Neural progenitor cell (in vitro differentiated cells): ENCODE measurements at places on chromosomes 11 and 22. TPM values are rescaled to one million over a fixed set of nuclear protein-coding genes. Genes with fewer than 3 reads are reported as not detected.

SLC22A9 gene
- total RNA-seq = not detected in 2 replicates

OR51B2 gene
- 0.40 TPM in 1 of 2 replicates, not detected in the other for total RNA-seq

TRIM22 gene
- 15.1 and 21.3 TPM in 2 replicates for total RNA-seq

RCOR2 gene
- 70.6 and 139 TPM in 2 replicates for total RNA-seq

FXYD6 gene
- 95.6 and 123 TPM in 2 replicates for total RNA-seq

DNA sequence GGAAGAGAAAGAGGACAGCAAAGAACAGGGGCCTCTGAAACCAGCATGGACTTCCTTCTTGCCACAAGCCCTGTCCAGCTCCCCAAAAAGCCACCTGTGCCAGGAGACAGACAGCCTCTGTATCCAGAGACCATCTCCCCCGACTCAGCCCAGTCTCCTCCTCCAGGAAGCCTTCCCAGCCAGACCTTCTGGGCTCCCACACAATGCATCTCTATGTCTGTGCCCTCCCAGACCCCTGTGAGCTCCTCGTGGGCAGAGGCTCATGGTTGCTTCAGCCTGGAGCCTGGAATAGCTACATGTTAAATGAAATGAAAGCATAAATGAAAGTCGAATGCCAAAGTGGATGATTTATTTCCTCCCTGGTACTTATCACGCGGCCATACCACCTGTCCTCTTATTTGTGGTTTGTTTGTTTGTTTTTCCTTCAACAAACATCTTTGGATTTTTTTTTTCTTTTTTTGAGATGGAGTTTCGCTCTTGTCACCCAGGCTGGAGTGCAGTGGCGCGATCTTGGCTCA lies 7.3 kb upstream of the ARAP1 start:
- H3K4me1 ChIP-seq = no peaks in the 10 kb centered on the region
- H3K27ac ChIP-seq = no peak overlapping the region
- no peak for DNase-seq
- no peaks in the 10 kb centered on the region for H3K27me3 ChIP-seq
- H3K36me3 ChIP-seq = no peaks in the 10 kb centered on the region
- no peak overlapping the region for H3K4me3 ChIP-seq

- no peaks in the 10 kb centered on the region for H3K27me3 ChIP-seq
- no peaks in the 10 kb centered on the region for H3K36me3 ChIP-seq
- no peak for DNase-seq
- no peaks in the 10 kb centered on the region for H3K4me1 ChIP-seq
- H3K4me3 ChIP-seq = no peak overlapping the region
These were observed 83.8 kb downstream of the TBC1D22A start for GRCh38 chr22:46846150-46846831.

DNA sequence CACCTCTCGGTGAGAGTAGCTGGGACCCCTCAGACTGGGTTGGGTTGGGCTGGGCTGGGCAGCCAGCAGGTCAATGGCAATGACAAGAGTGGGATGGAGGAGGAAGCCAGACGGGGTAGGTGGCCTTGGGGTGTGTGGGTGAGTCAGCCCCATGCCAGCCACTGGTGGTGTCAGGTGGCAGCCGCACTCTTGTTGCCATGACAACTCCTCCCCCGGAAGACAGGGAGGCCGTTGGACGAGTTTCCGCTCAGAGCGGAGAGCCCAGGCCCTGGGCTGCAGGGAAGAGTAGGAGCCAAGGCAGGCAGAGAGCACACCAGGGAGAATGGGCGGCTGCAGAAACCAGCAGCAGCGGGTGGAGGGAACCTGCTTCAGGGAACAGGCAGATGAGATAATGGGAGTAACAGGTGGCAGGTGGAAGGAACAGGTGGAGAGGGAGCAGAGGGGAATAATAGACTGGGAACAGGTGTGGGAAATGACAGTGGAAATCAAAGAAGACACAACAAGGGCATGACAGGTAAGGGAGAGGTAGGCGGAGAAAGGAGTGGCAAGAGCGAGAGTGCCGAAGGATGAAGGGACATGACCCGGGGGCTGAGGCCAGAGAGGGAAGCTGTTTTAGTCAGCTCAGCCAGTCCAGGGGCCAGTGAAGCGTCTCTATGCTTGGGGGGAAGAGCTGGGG lies 8.7 kb downstream of the SPTBN2 start:
- H3K36me3 ChIP-seq = no peaks in the 10 kb centered on the region
- H3K4me1 ChIP-seq = peaks cover 27% of the 10 kb centered on the region
- no peak overlapping the region for H3K4me3 ChIP-seq
- peak; percentile 79 for DNase-seq
- H3K27ac ChIP-seq = no peak overlapping the region
- no peaks in the 10 kb centered on the region for H3K27me3 ChIP-seq

- peaks cover 19% of the 10 kb centered on the region for H3K27me3 ChIP-seq
- H3K4me3 ChIP-seq = no peak overlapping the region
- peaks cover 17% of the 10 kb centered on the region for H3K4me1 ChIP-seq
- no peaks in the 10 kb centered on the region for H3K36me3 ChIP-seq
- H3K27ac ChIP-seq = no peak overlapping the region
- no peak for DNase-seq
These were observed 2.9 kb downstream of the APOC3 start for GRCh38 chr11:116832350-116833290.

GRCh38 chr11:60396382-60396781 lies at the start of gene MS4A14:
TSS of gene MS4A14 (plus strand) at chr11:60396459. CDS start at chr11:60396579, 120 bp downstream.
- H3K27ac ChIP-seq = no peak within 1 kb of the TSS
- H3K4me1 ChIP-seq = no peaks in the 10 kb centered on the region
- no peak for DNase-seq
- no peaks in the 10 kb centered on the region for H3K27me3 ChIP-seq

DNA sequence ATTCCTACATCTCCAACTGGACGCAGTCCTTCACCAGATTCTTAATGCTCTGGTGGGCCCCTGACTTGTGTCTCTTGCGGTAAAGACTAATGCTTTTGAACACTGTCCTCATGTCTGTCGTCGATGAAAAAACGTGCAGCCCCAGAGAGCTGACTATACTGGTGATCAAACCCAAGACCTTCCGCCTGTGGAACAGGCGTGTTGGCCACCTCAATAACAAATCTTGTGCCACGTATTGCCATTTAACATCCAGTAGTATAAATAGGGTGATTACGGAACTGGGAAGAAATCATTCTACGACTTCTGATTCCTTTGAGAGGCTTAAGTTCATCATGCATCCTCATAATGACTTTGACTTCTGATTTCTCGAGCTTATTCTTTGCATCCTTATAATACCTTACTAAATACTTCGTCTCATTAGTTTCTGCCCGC lies 45.6 kb downstream of the OR4D9 start:
- no peaks in the 10 kb centered on the region for H3K36me3 ChIP-seq
- peak overlapping the region; percentile 52 for H3K4me3 ChIP-seq
- no peaks in the 10 kb centered on the region for H3K27me3 ChIP-seq
- H3K4me1 ChIP-seq = peaks cover 3% of the 10 kb centered on the region
- DNase-seq = peak; percentile 59
- no peak overlapping the region for H3K27ac ChIP-seq

- no peaks in the 10 kb centered on the region for H3K27me3 ChIP-seq
These were observed 11.2 kb upstream of the IL18BP start for GRCh38 chr11:71987521-71987920.

DNA sequence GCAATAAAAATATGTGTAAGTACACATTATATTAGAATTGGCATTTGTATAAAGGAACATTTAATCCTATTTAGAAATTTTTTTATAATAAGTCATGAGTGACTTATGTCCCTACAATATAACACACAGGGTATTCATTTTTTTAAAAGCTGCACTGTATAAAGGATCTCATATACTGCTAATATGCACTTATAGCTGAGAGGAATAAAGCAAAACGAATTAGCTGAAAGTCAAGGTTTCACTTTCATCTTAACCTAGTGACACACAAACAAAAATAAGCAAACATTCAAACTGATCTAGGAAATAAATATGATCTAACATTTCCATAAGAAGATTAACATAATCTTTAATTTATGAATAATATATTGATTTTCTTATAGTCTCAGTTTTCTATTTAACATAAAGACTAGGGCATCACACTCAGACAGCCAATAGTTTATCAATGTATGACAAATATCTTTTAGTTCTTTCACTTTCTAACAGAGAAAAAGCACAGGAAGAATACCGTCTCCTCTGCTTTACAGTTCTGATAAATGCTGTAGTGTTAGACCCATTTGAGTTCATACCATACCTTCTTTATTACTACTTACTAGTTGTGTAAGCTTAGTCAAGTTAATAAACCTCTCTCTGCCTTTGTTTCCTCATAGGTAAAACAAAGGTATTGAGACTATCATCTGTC lies 42.9 kb downstream of the DCDC1 start:
- H3K36me3 ChIP-seq = no peaks in the 10 kb centered on the region
- H3K27me3 ChIP-seq = no peaks in the 10 kb centered on the region
- no peak for DNase-seq
- peaks cover 5% of the 10 kb centered on the region for H3K4me1 ChIP-seq
- H3K27ac ChIP-seq = no peak overlapping the region
- no peak overlapping the region for H3K4me3 ChIP-seq

- H3K4me1 ChIP-seq = no peaks in the 10 kb centered on the region
- no peaks in the 10 kb centered on the region for H3K27me3 ChIP-seq
- no peak overlapping the region for H3K4me3 ChIP-seq
- no peaks in the 10 kb centered on the region for H3K36me3 ChIP-seq
- no peak overlapping the region for H3K27ac ChIP-seq
These were observed 53.9 kb upstream of the CRTAM start for GRCh38 chr11:122784325-122784955.

- no peaks in the 10 kb centered on the region for H3K4me1 ChIP-seq
- no peaks in the 10 kb centered on the region for H3K27me3 ChIP-seq
- no peaks in the 10 kb centered on the region for H3K36me3 ChIP-seq
- H3K4me3 ChIP-seq = peak overlapping the region; percentile 50
- peak; percentile 84 for DNase-seq
- H3K27ac ChIP-seq = no peak overlapping the region
These were observed 41.8 kb downstream of the TST start for GRCh38 chr22:36977401-36977861.

DNA sequence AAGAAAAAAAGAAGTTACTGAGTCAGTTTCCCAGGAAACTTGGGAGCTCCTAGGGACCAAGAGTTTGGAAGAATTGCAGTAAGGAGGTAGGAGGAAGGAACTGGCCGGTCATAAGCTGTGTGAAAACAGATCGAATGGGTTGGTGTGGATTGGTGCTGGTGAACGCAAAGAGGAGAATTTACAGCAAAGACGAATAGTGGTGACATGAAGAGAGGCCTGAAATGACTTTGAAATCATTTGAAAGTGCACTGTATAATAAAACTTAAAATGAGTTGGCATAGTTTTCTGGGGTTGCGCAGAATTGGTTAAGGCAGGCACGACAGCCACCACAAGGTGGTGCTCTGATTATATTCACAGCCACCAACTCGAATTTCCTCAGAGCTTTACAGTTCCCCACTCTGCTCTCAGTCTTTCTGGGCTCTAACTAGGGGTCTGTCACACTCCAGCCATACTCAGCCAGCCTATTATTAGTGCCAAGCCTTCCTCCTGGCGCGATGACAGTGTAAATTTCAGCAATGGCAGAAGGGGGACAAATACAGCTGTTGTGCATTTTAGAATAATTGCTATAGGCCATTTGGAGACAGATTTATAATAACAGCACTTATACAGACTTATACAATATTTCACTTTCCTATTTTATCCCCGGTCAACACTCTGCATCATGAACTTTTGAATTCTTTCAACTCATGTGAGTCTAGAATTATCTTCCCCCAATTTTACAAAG lies 8.3 kb upstream of the HTR3B start:
- no peak overlapping the region for H3K4me3 ChIP-seq
- peak; percentile 69 for DNase-seq
- H3K36me3 ChIP-seq = no peaks in the 10 kb centered on the region
- H3K27me3 ChIP-seq = no peaks in the 10 kb centered on the region
- no peak overlapping the region for H3K27ac ChIP-seq

DNA sequence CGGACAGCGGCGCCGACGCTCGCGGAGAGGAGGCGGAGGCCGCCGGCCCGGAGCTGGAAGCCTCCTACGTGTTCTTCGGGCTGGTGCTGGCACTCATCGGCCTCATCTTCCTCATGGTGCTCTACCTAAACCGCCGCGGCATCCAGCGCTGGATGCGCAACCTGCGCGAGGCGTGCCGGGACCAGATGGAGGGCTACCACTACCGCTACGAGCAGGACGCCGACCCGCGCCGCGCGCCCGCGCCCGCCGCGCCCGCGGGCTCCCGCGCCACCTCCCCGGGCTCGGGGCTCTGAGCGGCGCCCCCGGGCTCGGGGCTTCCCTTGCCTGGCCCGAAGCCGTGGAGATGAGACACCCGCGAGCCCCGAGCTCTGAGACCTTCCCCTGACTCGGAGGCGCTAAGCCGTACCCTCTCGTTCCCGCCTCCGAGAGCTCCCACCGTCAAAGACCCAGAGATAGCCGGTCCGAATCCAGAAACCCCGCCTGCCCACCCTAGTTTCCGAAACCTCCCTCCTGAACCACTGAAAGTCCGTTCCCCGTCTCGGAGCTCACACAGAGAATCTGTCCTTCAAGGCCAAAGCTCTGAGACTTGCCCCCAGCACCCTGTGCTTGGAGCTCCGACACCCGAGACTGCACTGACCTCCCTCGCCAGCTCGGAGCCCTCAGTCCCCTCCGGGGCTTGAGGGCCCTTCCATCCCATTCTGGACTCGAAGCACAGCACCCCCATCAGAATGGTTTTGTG lies 1.5 kb downstream of the TPBGL start:
- DNase-seq = no peak
- peaks cover 17% of the 10 kb centered on the region for H3K4me1 ChIP-seq
- peaks cover 83% of the 10 kb centered on the region for H3K27me3 ChIP-seq
- H3K27ac ChIP-seq = no peak overlapping the region
- peak overlapping the region; percentile 48 for H3K4me3 ChIP-seq
- H3K36me3 ChIP-seq = no peaks in the 10 kb centered on the region

DNA sequence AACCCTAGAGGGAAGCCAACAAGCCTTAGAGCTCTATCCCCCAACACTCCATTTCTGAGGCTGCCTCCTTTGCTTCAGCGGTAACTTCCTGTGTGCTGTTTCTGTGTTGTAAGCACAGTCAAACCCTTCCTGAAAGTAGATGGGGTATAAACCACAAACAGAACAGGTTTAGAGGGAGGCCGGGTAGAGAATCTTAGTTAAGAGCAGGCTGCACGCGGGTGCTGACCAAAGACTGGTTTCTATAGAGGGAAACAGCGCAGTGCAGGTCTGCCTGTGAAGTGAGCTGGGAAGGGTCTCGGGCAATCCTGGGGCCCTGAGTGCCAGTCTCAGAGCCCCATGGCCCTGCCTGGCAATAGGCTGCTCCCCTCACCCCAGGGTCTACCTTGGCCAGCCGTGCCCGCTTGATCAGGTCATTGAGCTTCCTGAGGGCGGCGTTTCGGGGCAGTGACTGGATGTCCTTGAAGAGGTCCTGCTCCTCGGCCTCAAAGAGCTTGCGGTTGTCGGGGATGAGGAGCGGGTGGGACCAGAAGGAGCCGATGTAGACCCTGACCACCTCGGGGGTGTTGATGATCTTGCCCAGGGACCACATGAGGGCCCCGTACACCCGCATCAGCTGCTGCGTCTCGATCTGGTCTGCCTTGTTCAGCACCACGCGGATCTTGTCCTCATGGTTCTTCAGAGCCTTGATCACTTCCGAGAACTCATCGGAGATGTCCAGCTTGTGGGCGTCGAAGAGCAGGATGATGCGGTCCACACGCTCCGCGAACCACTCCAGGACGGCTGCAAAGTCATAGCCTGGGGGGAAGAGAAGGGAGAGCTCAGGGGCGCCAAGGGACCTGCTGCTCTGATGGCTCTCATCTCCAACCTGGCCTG lies 15.3 kb upstream of the CDC42BPG start:
- peaks cover 29% of the 10 kb centered on the region for H3K4me1 ChIP-seq
- H3K27ac ChIP-seq = no peak overlapping the region
- H3K4me3 ChIP-seq = no peak overlapping the region
- H3K36me3 ChIP-seq = no peaks in the 10 kb centered on the region
- no peak for DNase-seq

GRCh38 chr22:38941488-38941987 lies 15.9 kb upstream of the APOBEC3A start:
- no peak overlapping the region for H3K27ac ChIP-seq
- H3K36me3 ChIP-seq = no peaks in the 10 kb centered on the region
- no peaks in the 10 kb centered on the region for H3K27me3 ChIP-seq
- no peak overlapping the region for H3K4me3 ChIP-seq
- peak; percentile 0 for DNase-seq
